Inflammatory macrophage treated with lipopolysaccharide for 4 hours (primary cell): ENCODE measurements at places on chromosomes 13 and 19.

DNA sequence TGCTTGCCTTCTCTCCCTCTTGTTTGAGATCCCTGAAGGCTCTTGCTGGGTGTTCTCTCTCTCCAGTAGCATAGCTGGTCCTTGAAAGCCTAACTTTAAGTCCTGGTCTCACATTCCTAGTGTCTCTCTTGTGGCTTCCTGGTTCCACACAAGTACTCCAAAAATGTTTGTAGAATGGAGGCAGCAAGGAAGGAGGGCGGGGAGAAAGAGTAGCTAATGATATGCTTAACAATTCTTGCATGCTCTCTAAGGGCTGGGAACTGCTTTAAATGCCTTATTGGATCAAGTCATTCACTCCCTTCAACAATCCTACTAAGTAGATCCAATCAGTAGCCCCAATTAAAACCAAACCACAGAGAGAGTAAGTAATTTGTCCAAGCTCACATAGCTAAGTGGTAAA, 357.3 kb downstream of the KLF5 start:
- no peak for DNase-seq

GRCh38 chr13:40530961-40531360, 135.5 kb downstream of the FOXO1 start:
- DNase-seq: no peak

- peak; percentile 59 for DNase-seq
Observed at GRCh38 chr13:25319771-25320170, 18.3 kb downstream of the NUP58 start.

GRCh38 chr13:45325806-45326205, 15.2 kb downstream of the TPT1 start:
- peak; percentile 81 for DNase-seq

- peak; percentile 85 for DNase-seq
Observed at GRCh38 chr19:6774821-6775707, 2.6 kb downstream of the VAV1 start.
